ENCODE measurements at places on chromosomes 1 and 21. TPM values are rescaled to one million over a fixed set of nuclear protein-coding genes. Genes with fewer than 3 reads are reported as not detected.

DNA sequence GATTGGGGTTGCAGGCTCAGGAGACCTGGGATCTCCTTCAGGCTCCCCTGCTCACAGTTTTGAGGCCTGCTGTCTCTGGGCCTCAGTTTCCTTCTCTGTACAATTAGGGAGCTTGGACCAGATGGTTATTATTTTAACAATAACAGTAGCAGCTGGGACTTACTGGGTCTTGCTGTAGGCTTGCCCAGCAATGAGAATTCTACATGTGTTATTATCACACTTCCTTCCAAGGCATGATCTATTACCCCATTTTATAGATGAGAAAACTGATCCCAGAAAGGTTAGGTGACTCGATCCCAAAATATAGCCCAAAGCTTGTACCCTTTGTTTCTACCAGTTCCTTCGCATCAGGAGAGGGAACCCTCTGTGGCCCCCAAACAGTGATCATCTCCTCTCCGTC lies 153.8 kb downstream of the PTPRU start:
- DNase-seq = no peak

GRCh38 chr1:24256687-24257086 lies 62.5 kb upstream of the GRHL3 start:
- no peak for DNase-seq

GUCA2A gene
- not detected for total RNA-seq

- DNase-seq = no peak
These were observed 153.3 kb upstream of the VAMP3 start for GRCh38 chr1:7617826-7618225.

DNA sequence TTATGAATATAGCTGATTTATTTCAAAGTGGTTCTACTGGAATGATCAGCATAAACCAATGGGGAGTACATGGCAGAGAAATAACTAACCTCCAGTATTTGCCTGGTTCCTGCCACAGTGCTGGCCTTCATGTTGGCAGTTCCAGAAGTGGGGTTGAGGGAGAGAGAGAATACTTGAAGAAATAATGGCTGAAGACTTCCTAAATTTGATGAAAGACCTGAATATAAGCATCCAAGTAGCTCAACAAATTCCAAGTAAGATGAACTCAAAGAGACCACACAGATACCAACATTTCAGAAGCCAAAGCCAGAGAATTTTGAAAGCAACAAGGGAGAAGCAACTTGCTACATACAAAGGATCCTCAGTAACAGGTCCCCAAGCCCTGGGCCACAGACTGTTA lies 34.3 kb downstream of the S100B start:
- DNase-seq = no peak

GLIS1 gene
- total RNA-seq = 0.28 TPM

DNA sequence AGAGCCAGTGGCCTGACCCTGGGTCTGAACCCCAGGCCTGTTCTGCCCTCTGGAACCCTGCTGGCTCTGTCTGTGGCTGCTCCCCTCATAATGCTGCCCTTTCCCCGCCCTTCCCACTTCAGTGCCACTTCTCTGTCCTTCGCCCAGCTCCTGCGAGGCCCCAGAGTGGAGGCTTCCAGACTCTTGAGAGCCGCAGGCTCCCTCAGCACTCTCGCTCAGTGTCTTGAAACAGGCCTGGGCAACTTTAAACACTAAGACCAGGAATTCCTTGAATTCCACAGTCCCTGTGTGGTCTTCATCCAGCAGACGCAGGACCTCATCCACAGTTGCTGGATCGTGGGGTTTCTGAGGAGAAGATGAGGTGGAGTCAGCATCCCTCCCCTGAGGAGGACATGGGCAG lies 3.5 kb downstream of the CRNN start:
- peak; percentile 1 for DNase-seq

GRCh38 chr1:26833432-26834405 lies 7.2 kb downstream of the ZDHHC18 start:
- no peak for DNase-seq

RGS13 gene
- total RNA-seq = not detected

ZNF124 gene
- 89.3 TPM for total RNA-seq
